ENCODE measurements at places on chromosomes 7 and 10.

GRCh38 chr10:8726084-8726778 is 671.7 kb downstream of the GATA3 start:
- DNase-seq, result no peak

GRCh38 chr10:12597176-12597575 is 247.8 kb downstream of the CAMK1D start:
- DNase-seq, result no peak

DNA sequence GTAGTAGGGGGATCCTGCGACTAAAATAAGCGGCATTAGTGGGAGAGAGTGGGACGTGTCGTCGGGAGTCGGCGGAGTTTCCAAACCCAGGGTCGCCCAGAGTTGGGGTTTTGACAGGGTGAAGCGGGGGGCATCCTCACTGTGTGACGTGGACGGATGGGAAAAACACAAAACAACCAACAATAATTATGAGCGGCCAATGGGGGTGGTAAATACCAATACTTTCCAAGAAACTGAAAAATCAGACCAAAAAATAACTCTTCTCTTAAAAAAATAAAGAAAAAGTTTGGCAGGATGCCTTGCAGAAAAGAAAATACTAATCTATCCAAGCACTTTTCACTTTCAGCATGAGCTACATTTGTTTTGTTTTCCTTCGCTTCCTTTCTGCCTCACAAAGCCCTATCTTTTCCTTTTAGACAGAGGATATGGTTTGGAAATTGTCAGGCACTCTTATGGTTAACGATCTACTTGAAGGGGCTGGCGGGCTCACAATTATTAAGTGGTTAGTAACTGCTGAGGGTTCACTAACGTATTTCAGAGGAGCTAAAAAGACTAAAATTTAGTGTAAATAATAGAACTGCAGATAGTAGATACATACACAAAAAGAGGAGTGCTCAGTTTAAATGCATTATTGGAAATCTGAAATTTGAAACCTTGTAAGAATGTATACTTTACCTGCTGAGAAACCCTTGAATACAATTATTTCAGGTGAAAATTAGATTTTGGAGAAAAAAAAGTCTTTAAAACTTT is 802 bp upstream of the CDK6 start:
- DNase-seq, result no peak

DNA sequence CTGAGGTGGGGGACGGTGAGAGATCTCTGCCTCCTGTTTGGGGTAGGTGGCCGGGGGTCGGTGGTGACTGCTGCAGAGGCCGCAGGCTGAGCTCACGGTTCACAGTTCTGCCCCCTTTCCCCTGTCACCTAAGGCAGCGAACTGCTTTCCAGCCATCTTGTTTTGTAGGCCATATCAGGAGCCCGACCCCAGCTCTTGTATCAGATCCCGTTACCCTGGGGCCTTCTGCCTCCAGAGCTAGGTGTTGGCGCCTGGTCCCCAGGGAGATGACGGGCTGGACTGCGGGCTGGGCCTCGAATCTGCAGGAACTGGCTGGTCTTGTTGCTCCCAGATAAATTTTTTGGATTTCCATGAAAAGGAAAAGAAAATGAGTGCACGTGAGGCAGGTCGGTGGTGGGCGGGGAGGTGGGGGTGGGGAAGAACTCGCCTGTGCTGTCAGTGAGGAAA is 183.0 kb downstream of the DNAJB6 start:
- no peak for DNase-seq

DNA sequence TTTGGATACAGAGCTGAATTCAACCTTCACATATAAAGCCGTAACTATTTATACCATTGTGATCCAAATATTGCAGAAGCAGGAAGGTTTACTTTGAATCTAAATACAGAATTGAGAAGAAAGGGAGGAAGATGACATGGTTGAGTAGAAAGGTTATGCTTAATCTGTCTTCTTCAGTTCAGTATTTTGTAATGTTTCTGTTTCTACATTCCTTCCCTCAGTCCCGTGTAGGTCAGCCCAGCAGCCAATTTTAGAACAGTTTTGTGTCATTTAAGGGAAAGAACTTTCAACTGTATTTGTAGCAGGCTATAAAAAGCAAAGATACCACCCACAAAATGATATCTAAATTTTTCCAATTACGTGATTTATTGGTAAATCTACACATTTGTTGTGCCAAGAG is 97.4 kb downstream of the CPED1 start:
- DNase-seq, result no peak

GRCh38 chr7:28533731-28534531 is 121.6 kb downstream of the CREB5 start:
- DNase-seq, result peak; percentile 56

- DNase-seq, result no peak
These were observed 33.5 kb upstream of the SFTPD start for GRCh38 chr10:79982362-79982800.

DNA sequence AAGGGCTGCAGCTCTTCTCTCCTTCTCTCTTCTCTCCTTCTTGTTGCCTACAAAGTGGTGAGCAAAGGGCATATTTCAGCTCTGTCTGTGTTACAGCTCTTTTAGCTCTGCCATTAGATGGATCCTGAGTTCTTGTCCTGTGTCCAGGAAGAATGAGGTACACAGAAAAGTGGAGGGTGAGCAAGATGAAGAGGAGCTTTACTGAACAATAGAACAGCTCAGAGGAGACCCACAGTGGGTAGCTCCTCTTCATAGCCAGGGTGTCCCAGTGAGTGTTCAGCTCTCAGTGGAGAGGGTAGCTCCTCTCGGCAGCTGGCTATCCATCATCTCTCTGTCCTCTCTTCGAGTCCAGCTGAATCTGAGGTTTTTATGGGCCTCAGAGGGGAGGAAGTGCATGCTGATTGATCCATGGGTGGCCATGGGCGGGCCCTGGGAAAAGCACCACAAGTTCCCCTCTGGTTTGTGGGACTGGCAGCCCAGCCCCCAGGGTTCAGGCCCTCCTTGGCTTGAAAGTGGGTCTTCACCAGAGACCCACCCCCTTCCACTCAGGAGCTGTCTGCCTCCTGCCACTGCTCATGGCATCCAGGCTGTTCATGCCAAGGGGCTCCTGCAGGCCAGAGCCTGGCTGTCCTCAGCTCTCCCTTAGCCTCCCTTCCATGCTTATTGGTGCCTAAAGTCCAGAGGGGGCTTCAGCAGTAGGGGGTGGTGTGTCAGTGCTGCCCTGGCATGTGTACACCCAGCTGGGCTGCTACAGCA is 109.1 kb upstream of the FAM180A start:
- no peak for DNase-seq

DNA sequence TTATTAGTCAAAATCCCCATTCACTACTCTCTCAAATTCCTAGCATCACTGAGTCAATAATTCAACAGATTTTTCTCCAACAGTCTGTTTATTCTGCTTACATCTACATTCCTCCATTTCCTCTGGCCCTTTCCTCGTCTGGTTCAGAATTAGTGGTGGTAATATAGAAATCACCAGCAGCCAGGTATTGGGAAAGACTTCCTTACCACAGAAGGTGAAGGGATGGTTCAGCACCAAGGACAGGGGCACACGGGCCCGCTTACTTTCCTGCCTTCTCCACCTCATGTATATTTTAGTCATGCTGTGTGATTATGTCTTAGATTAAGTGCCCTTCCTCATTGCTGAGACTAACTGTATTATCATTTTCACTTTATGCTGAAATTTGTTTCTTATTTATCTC is 70.4 kb upstream of the APBB1IP start:
- no peak for DNase-seq

DNA sequence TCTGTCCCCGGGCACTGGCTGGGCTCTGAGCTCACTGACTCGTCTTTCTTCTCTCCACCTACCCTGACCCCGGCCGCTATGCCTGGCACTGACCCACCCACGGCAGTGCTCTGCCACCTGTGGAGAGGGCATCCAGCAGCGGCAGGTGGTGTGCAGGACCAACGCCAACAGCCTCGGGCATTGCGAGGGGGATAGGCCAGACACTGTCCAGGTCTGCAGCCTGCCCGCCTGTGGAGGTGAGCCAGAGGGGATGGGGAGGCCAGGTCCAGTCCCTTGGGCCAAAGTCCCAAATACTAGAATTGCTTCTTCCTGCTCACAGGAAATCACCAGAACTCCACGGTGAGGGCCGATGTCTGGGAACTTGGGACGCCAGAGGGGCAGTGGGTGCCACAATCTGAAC is 27.3 kb downstream of the TBATA start:
- DNase-seq, result no peak

DNA sequence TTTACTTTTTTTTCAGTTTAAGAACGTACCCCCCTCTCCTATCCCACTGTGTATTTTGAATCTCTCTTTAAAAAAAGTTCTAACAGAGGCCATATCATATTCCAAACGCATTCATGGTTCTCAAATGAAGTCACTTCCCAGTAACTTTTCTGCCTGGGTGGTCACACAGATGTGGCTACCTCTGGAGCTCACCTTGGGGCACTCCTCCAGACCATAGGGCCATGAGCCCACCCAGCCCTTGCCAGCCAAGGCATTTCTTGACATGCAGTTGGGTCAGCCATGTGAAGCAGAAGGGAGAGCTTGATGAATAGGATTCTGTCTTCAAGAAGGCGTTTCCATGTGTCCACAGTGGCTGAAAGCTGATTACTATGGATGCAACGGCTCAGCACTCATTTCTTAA is 239.3 kb downstream of the RAB11FIP2 start:
- no peak for DNase-seq

GRCh38 chr7:105719919-105720318 is 138.6 kb upstream of the EFCAB10 start:
- DNase-seq, result no peak

- DNase-seq, result no peak
These were observed 418.9 kb downstream of the XPNPEP1 start for GRCh38 chr10:109504401-109504800.

DNA sequence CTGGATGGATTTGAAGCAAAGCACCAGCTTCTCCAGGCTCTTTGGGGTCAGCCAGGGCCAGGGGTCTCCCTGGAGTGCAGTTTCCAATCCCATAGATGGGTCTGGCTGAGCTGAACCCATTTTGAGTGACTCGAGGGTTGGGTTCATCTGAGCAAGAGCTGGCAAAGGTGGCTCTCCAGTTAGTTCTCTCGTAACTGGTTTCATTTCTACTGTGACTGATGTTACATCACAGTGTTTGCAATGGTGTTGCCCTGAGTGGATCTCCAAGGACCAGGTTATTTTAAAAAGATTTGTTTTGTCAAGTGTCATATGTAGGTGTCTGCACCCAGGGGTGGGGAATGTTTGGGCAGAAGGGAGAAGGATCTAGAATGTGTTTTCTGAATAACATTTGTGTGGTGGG is 14.2 kb downstream of the LEP start:
- DNase-seq, result no peak

DNA sequence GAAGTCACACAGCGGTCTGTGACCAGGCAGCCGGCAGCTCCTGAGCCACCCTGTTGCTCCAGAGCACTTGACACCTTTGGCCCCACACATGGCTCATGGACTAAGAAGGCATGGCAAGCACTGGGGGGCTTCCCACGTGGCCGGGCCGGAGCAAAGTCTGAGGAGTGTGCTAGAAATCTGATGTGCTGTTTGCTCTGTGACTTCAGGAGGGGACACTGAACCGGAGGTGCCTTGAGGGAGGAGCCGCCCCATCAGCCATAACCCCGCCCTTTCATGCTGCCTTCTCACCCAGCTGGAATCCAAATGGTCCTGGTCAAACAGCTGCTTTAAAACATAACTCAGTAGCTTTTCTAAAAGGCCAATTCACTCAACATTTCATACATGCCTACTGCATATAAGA is 33.5 kb downstream of the PROSER2 start:
- no peak for DNase-seq

- DNase-seq, result no peak
These were observed 16.2 kb downstream of the FXYD4 start for GRCh38 chr10:43387678-43388032.

- DNase-seq, result no peak
These were observed 778.3 kb downstream of the CNTNAP2 start for GRCh38 chr7:146894927-146895326.

GRCh38 chr10:71126432-71126831 is 85.9 kb upstream of the UNC5B start:
- no peak for DNase-seq

DNA sequence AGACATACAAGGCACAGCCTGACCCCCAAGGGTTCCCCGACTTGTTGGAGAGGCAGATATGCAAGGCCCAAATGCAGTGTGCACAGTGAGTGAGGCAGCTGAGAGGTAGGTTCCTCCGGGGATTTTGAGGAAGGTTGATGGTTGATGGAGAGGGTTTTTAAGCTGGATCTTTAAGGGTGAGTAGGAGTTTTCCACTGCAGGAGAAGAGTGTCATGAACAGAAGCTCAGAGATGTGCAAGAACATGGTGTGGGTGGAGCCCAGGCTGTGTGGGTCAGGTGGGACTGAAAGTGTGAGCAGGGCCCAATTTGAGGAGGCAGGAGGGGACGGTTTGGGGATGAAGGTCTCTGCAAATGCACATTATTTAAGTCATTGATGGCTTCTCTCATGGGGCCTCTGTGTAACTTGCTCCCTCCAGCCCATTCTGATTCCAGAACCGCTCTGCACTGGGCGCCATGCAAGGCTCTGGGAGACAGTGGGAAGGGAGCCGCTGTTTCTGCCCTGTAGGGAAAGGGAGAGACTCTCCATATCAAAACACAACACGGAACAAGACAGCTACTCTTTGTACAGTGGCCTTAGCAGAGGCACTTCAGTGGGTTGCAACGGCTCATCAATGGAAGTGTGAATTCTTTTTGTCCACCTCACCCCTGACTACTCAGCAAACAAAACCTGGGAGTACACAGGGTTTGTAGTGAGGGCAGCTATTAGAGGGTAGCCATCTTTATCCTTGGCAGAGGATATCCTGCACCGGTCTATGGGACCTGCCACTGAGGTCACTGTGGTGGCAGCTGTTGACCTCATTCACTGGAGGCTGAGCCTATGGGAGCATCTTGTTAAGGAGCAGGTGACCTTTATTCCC is 29.7 kb downstream of the RAMP3 start:
- DNase-seq, result no peak

DNA sequence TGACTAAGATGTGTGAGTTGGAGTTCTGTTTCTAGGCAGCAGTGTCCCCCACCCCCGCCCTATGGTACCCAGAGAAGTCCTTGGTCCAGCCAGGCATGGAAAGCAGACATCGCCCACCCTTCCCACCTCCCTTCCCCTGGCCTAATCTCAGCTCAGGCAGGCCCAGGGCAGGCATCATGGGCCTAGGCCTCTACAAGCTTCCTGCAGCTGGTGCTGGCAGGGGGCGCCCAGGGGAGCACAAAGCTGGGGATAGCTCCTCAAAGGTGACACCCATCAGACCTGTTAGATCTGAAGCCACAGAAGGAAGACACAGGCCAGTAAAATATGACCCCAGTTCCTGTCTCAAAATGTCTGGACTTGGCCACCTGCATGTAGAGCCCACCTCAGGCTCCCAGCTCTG is 18.9 kb upstream of the UNC5B start:
- DNase-seq, result no peak

- DNase-seq, result no peak
These were observed 384.8 kb upstream of the FOXK1 start for GRCh38 chr7:4297165-4297917.

GRCh38 chr7:124630395-124630794 is 135.2 kb downstream of the GPR37 start:
- no peak for DNase-seq

- no peak for DNase-seq
These were observed 96.6 kb downstream of the TPST1 start for GRCh38 chr7:66301737-66302136.

DNA sequence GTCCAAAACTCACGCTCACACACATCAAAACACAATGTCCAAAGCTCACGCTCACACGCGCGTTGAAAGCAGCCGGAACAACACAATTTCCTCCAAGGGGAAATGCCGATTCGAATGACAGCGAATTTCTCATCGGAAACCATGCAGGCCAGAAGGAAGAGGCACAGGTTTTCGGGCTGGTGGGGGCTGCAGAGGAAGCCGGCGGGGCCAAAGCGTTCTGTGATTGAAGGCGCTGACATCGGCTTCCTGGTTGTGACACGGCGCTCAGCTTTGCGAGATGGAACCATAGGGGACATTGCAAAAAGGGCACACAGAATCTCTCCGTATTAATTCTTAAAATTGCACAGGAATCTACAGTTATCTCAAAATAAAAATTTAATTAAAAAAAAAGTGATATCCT is 61.3 kb downstream of the FOXL3 start:
- no peak for DNase-seq
